ENCODE measurements at places on chromosomes 16 and 17.

GRCh38 chr16:31641279-31641678 lies 113.6 kb downstream of the AHSP start:
- DNase-seq, result no peak

GRCh38 chr16:23433261-23433920 lies 19.6 kb downstream of the COG7 start:
- DNase-seq, result no peak

- DNase-seq, result no peak
Observed at GRCh38 chr17:6075050-6075449, 4.9 kb downstream of the WSCD1 start.

- DNase-seq, result no peak
Observed at GRCh38 chr17:78122216-78122930, 6.2 kb downstream of the TMC6 start.

- DNase-seq, result peak; percentile 49
Observed at GRCh38 chr16:83356266-83356665, 451.5 kb upstream of the HSBP1 start.

DNA sequence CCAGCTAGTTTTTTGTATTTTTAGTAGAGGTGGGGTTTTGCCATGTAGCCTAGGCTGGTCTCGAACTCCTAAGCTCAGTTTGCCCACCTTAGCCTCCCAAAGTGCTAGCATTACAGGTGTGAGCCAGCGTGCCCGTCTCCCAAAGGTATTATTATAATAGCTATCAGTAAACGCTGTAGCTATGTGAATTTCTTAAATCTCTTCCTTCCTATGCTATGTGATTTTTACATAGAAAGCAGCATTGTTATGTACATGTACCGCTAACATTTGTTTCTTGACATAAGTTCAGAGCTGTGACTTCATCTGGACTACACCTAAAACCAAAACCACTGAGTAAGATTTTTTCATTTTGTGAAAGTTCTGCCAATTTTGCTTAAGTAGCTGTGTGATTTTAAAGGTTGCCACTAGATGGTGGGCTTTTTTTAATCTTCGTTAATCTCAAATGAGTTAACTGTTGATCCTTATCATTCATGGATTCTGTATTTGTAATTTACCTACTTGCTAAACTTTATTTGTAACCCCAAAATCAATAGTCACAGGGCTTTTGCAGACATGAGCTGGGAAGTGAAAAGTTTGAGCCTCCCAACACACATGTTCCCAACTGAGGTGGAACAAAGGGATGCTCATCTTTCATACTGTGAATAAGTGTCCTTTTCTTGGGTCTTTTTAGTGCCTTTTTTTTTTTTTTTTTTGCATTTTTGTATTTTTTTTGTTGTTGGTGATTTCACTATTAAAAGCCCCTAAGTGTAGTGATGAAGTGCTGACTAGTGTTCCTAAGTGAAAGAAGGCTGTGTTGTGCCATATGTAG lies 21.9 kb downstream of the PRKAR1A start:
- peak; percentile 43 for DNase-seq

DNA sequence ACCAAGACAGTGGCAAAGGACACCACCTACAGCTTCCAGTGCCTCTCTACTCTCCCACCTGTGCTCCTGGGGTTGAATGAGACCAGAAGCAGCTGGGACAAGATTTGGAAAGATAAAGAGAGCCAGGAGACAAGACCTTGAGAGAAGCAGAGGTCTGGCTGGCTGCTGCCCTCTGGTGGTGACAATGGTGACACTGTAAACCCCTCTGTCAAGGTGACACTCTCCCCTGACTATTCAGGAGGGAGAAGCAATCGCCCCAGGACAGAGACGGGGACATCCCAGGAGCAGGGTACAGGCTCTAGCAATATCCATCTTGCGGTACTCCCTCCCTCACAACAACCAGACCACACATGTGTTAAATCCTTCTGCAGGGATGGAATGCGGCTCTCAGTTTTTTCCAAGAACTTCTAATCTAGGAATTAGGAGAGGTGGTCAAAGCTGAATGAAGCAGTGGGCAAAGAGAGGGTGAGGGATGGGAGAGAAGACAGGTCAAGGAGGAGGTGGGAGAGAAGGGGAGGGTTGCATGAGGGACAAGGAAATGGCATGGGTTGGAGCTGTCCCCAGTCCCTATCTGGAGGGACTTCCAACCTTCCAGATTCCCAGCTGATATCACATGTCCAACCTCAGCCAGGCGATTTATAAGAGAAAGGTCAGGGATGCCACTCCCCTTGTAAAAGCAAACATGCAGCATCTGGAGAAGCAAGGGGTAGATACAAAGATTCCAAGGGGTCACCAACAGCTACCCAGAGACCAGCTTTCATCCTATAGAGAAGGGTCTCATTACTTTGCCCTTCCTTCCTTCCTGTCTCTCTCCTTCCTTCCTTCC lies 2.9 kb downstream of the PHOSPHO1 start:
- DNase-seq, result peak; percentile 45

GRCh38 chr16:13856398-13856797 lies 63.6 kb upstream of the ERCC4 start:
- DNase-seq, result no peak

DNA sequence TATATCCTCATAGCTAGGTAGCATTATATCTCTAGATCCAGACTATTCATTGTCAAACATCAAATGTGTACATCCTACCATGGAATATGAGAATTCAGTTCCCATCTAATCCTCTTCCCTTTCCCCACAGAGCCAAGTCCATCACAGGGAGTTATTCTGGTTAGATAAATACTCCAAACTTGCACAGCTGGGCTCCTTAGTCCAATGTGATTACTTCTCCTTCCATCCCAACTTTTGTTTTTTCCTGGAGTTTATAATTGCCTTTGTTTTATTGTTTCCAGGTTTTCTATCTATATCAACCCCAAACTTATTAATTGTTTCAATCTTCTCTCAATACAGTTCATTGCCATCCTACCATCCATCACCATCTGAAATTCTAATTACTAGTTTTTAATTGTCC lies 59.9 kb downstream of the MYH11 start:
- no peak for DNase-seq
